Mesothelial cell of epicardium (in vitro differentiated cells): ENCODE measurements at places on chromosomes 3 and 15. TPM values are rescaled to one million over a fixed set of nuclear protein-coding genes. Genes with fewer than 3 reads are reported as not detected.

Gene USP4
- 53.1 to 55.3 TPM (median 54.5 TPM) in 3 replicates for total RNA-seq

Gene LRRC49
- 21.2 to 25.5 TPM (median 24.2 TPM) in 3 replicates for total RNA-seq

Gene INO80
- 22.4 to 24.6 TPM (median 23.7 TPM) in 3 replicates for total RNA-seq

Gene ACTC1
- 4.8 to 5.5 TPM (median 5.4 TPM) in 3 replicates for total RNA-seq

Gene APEH
- 111 to 118 TPM (median 115 TPM) in 3 replicates for total RNA-seq

Gene STX19
- total RNA-seq = 0.18 TPM in 1 of 3 replicates, not detected in the others

GRCh38 chr3:5466717-5467116, 279.2 kb downstream of the EDEM1 start:
- no peaks in the 10 kb centered on the region for H3K4me1 ChIP-seq
- peaks cover 17% of the 10 kb centered on the region for H3K27me3 ChIP-seq
- no peaks in the 10 kb centered on the region for H3K36me3 ChIP-seq
- no peak overlapping the region for H3K27ac ChIP-seq
- no peak for DNase-seq

DNA sequence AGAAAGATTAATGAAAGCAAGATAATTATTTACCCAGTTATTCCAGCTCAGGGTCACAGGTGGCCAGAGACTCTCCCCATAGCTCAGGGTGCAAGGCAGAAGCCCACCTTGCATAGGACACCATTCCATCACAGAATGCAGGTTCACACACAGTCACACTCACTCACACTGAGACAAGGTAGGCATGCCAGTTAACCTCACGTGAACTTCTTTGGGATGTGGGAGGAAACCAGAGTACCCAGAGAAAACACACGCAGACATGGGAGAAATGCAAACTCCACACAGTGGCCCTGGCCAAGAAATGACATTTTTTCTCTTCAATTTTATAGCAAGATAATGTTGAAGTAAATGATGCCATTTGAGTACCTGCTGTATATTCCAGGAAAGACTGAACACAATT, 106.7 kb downstream of the ZNF385D start:
- H3K4me3 ChIP-seq = no peak overlapping the region
- DNase-seq = no peak
- no peak overlapping the region for H3K27ac ChIP-seq
- no peaks in the 10 kb centered on the region for H3K27me3 ChIP-seq
- H3K4me1 ChIP-seq = no peaks in the 10 kb centered on the region

GRCh38 chr3:177633671-177634207, 436.5 kb upstream of the TBL1XR1 start:
- H3K27me3 ChIP-seq = no peaks in the 10 kb centered on the region
- peaks cover 11% of the 10 kb centered on the region for H3K36me3 ChIP-seq
- H3K27ac ChIP-seq = no peak overlapping the region
- no peak overlapping the region for H3K4me3 ChIP-seq

DNA sequence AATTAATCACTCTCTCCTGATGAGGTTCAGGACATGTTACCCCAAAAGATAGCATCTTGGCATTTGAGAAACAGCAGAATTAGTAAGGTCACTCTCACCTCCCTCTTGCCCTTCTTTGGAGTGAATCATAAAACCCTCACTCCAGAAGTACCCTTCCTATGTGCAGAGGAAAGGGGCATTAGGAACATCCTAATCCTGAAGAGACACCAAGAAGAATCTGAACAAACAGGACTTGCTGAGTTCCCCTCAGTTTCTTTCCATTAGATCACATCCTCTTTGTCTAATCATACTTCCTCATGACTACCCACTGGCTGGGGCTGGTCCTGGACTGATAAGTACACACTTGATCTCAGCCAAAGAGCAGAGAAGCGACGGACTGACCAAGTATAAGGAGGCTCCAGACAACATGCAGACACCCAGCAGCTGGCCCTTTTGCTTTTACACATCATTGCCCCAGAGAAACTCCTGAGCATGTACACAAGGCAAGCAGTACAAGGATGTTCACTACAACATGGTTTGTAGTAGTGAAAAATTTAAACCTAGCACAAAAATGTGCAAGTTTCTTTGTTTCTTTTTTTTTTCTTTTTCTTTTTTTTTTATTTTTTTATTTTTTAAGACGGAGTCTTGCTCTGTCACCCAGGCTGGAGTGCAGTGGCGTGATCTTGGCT, 15.0 kb upstream of the TM6SF1 start:
- peaks cover 59% of the 10 kb centered on the region for H3K27me3 ChIP-seq
- H3K4me1 ChIP-seq = peaks cover 2% of the 10 kb centered on the region
- DNase-seq = no peak

DNA sequence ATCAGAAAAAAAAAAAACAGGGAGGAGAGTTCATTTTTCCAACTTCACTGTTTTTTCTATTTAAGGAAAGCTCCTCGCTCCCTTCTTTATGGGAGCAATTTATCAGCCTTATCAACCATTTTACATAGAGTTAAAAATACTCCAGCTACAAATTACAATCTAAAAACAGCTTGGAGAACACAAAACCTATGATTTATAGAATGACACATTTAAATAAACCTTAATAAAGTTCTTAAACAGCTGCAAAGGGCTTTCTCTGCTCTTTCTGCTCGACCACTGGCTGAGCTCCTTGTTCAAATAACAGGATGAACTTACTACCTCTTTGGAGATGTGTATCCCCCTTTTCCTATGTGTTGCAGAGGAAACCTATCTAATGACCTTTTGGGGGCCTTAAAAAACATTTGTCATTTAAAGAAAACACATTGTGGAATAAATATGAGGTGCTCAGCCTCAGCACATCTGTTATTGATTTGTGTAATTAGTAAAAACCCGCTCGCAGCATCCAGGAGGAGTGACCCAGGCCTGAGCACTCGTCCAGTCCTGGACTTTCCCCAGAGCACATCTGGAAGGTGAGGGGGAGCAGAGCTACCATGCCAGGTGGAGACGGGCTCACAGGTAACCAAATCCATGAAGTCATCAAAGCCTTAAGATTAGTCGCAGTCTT, 231.2 kb downstream of the ATP8B4 start:
- H3K4me3 ChIP-seq = no peak overlapping the region
- H3K4me1 ChIP-seq = peaks cover 19% of the 10 kb centered on the region
- H3K27ac ChIP-seq = peak overlapping the region; percentile 80
- DNase-seq = no peak
- H3K36me3 ChIP-seq = peaks cover 4% of the 10 kb centered on the region
- no peaks in the 10 kb centered on the region for H3K27me3 ChIP-seq

DNA sequence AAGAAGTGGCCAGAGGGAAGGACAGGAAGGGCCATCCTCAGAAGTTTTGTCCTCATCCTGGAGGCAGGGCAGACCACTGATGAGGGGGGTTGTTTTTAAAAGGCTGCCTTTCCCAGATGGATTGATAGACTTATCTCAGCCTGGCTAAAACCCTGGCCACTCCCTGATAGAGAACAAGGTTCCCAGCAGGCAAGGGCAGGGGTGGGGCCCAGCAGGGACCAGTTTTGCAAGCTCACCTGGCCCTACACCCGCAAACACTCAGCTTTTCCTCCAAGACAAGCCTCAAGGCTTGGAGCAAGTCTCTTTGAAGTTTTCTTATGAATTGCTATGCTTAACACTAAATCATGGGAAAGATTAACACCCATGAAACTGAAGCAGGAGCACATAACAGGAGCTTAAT, 9.1 kb downstream of the LIPC start:
- peak overlapping the region; percentile 78 for H3K27ac ChIP-seq
- no peaks in the 10 kb centered on the region for H3K27me3 ChIP-seq
- no peak overlapping the region for H3K4me3 ChIP-seq
- peaks cover 42% of the 10 kb centered on the region for H3K4me1 ChIP-seq

- H3K4me1 ChIP-seq = peaks cover 30% of the 10 kb centered on the region
- H3K27me3 ChIP-seq = no peaks in the 10 kb centered on the region
- no peaks in the 10 kb centered on the region for H3K36me3 ChIP-seq
- DNase-seq = no peak
These were observed 11.9 kb downstream of the LEKR1 start for GRCh38 chr3:156838035-156838434.

GRCh38 chr3:3516996-3517395, 282.2 kb upstream of the LRRN1 start:
- peaks cover 9% of the 10 kb centered on the region for H3K4me1 ChIP-seq
- H3K4me3 ChIP-seq = no peak overlapping the region
- no peaks in the 10 kb centered on the region for H3K27me3 ChIP-seq
- H3K27ac ChIP-seq = no peak overlapping the region
- H3K36me3 ChIP-seq = no peaks in the 10 kb centered on the region
- no peak for DNase-seq

- no peak overlapping the region for H3K4me3 ChIP-seq
- H3K4me1 ChIP-seq = peaks cover 12% of the 10 kb centered on the region
- H3K27me3 ChIP-seq = no peaks in the 10 kb centered on the region
These were observed 38.6 kb downstream of the FBXL2 start for GRCh38 chr3:33315826-33316225.

DNA sequence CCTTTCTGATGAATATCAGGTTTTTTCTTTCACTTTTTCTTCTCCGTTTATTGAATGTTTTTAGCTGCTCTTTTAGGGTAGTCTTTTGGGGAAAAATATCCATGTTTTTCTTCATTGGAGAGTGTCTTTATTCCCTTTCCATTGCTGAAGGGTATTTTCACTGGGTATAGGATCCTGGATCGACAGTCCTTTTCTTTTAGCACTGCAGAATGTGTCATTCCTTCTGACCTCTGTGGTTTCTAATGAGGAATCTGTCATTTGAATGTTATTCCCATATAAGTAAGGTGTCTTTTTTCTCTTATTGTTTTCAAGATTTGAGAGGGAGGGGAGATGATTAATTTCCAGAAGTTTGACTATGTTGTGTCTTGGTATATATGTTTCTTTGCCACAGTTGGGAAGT, 96.8 kb downstream of the BBX start:
- H3K27me3 ChIP-seq = no peaks in the 10 kb centered on the region
- no peak overlapping the region for H3K27ac ChIP-seq
- H3K36me3 ChIP-seq = peaks cover 6% of the 10 kb centered on the region
- DNase-seq = no peak
- peaks cover 23% of the 10 kb centered on the region for H3K4me1 ChIP-seq

- peaks cover 3% of the 10 kb centered on the region for H3K36me3 ChIP-seq
- no peak overlapping the region for H3K4me3 ChIP-seq
- H3K4me1 ChIP-seq = peaks cover 12% of the 10 kb centered on the region
- H3K27me3 ChIP-seq = no peaks in the 10 kb centered on the region
- H3K27ac ChIP-seq = no peak overlapping the region
- no peak for DNase-seq
These were observed 1273.9 kb downstream of the OTOL1 start for GRCh38 chr3:162770551-162770950.

DNA sequence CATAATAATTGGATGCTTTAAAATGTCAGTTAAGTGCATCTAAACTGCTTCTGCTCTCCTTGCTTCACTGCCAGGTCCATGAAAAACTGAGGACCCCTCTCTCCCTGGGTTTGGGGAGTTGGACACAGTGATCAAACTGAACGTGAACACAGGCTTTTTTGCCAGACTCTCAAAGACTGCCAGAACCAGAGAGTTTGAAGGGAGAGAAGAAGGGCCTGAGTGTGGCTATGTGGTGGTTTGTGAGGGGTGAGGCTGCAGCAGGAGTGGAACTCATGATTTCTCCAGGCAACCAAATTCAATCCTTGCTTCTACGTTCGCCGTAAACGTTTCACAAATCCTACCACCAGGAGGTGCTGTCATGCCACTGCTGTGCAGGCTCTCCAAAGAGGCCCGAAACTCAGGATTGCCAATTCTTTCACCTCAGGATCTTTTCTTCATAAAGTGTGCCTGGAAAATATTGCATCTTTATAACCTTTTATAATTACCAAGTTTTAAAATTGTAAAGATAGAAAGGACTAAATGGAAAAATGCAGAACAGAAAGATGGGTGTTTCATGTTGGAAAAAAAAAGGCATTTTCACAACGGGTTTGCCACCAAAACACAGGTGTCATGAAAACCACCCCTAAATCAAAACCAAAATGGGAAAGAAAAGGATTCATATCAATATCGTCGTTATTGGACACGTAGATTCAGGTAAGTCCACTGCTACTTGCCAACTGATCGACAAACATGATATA, 19.7 kb downstream of the TM4SF4 start:
- H3K27ac ChIP-seq = no peak overlapping the region
- H3K36me3 ChIP-seq = peaks cover 1% of the 10 kb centered on the region
- DNase-seq = peak; percentile 40

DNA sequence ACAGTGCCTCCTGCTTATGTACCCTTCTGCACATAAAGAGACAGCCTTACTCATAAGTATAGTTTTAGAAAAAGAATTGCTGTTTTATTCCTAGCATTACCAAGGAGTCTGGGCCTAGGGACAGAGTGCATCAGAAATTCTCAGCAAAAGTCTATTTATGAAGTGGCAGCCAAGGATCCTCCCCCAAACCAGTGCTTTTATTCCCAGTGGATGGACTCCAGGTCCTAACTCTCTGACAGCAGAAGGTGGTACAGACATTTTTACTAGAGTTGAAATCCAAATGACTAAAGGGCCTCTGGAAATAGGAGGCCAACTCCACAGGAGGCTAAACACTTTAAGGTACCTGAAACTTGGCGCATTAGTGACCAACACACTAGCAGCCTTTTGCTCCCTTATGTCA, 407.2 kb upstream of the TPRG1 start:
- DNase-seq = no peak
- no peak overlapping the region for H3K4me3 ChIP-seq
- H3K27ac ChIP-seq = no peak overlapping the region
- H3K36me3 ChIP-seq = peaks cover 7% of the 10 kb centered on the region

DNA sequence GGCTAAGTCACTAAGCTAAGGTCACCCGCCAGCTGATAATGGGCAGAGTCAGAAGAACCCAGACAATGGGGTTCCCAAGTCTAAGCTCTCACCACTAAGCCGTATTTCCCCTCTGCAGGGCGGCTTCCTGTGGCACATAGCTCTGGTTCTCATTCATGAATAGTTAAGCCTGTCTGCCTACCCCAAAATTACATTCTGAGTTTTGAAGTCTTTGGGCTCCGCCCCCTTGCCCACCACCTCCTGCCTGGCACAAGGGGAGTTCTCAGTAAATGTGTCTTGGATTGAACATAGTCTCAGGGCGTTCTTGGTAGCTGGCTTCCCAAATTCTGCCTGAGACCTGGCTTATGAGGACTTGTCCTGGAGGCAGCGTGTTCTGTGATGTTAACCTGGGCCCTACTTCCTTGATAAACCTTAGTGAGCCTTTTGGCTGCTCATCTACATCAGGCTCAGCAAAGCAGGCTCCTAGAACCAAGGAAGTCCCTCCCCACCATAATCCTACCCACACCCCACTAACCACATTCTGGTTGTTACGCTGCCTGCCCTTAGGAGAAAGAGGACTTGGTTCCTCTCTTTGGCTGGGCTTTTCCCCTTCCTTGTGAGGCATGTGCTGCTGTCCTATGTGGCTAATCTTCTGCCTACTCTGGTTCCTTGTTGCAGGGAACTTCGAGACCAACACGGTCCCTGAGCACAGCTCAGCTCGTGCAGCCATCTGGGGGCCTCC, 54.9 kb downstream of the STARD5 start:
- DNase-seq = no peak
- H3K4me1 ChIP-seq = peaks cover 10% of the 10 kb centered on the region
- no peaks in the 10 kb centered on the region for H3K36me3 ChIP-seq
- no peak overlapping the region for H3K4me3 ChIP-seq
- peaks cover 48% of the 10 kb centered on the region for H3K27me3 ChIP-seq

DNA sequence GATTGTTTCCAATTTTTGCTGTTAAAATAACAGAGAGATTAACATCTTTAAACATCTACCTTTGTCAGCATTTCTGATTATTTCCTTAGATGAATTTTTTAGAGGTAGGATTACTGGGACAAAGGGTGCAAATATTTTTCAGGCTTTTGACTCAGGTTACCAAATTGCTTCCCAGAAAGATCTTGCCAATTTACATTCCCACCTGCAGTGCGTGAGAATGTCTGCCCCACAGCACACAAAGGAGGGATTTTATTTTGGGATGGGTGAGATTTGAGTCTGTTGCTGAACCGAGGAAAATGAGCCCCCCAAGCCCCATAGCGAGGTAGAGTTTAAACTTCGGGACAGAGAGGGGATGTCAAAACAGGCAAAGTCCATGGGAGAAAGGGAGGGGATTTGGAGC, 25.9 kb upstream of the RNU6-1 start:
- H3K4me3 ChIP-seq = no peak overlapping the region
- H3K27me3 ChIP-seq = no peaks in the 10 kb centered on the region
- H3K36me3 ChIP-seq = peaks cover 8% of the 10 kb centered on the region
- DNase-seq = no peak
